ENCODE measurements at places on chromosomes 6 and 20. TPM values are rescaled to one million over a fixed set of nuclear protein-coding genes. Genes with fewer than 3 reads are reported as not detected.

TRIM27 gene
- total RNA-seq = 76.1 TPM

SLC22A2 gene
- total RNA-seq = not detected

RHAG gene
- not detected for total RNA-seq

DNA sequence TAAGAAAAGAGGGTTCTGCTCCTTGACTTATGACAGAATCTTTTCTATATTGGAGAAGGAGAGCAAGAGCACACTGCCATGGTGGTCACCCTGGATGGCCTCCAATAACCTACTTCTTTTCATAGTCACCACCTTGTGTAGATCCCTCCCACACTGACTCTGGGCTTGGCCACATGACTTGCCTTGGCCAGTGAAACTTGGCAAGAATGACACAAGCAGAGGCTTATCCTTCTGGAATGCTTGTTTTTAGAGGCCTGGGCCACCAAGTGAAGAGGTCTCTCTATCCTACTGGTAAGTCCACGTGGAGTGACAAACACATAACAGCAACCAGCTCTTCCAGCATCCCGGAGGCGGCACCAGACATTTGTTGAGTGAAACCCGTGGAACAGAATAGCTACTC lies 349.4 kb upstream of the JARID2 start:
- DNase-seq = no peak

- no peak for DNase-seq
Measured at GRCh38 chr6:17207281-17207680, 73.9 kb upstream of the RBM24 start.

DNA sequence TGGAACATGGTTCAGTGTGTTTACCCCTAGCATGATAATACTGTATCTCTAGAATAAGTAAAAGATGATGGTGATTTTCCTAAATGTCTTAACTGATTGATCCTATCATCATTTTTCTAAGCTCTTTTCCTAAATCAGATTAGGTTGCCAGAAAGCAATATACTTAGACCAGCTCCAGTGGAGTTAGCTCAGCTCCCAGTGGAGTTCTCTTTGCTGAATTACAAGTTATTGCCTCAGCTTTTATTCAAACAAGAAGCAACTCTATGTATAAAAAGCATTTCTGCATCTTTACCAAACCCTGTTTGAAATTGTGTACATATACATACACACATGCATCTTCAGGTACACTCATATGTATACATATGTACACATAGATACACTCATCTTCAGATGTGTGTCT lies 44.9 kb downstream of the SNX9 start:
- no peak for DNase-seq
